Stimulated activated CD4-positive, alpha-beta T cell treated with anti-CD3 and anti-CD28 coated beads, Interleukin-12 subunit alpha, Interleukin-12 subunit beta, amount 100 ng/mL, for 4 hours (primary cell): ENCODE measurements at places on chromosomes 5 and 9.

GRCh38 chr5:172482156-172483020, 28.1 kb upstream of the SH3PXD2B start:
- DNase-seq: no peak

DNA sequence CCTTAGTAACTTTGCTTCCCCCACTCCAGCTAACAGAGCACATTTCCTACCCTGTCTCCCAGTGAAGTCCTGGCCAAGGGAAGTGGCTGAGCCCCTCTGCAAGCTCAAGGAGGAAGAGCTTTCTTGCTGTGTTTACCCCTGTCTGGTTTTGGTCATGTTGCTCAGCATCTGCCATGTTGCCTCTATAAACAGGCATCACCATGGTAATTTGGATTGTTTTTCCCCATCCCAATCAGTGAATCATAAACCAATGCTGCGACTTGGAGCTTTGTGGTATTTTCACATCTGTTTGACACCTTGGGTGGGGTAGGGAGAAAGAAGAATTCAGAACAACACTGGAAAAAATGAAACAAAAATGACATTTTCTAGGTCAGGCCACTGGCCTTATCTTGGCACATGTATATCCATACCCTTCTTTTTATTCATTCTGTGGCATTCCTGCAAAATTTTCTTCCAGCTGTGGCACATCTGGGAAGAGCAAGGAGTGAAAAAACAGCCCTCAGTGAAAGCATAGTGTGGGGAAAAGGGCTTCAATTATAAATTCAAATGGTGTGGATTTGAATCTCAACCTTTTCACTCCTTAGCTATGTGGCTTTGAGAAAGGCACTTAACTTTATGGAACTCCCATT, 42.5 kb downstream of the SLIT3 start:
- no peak for DNase-seq

GRCh38 chr5:172786736-172787462, 15.9 kb upstream of the DUSP1 start:
- no peak for DNase-seq

DNA sequence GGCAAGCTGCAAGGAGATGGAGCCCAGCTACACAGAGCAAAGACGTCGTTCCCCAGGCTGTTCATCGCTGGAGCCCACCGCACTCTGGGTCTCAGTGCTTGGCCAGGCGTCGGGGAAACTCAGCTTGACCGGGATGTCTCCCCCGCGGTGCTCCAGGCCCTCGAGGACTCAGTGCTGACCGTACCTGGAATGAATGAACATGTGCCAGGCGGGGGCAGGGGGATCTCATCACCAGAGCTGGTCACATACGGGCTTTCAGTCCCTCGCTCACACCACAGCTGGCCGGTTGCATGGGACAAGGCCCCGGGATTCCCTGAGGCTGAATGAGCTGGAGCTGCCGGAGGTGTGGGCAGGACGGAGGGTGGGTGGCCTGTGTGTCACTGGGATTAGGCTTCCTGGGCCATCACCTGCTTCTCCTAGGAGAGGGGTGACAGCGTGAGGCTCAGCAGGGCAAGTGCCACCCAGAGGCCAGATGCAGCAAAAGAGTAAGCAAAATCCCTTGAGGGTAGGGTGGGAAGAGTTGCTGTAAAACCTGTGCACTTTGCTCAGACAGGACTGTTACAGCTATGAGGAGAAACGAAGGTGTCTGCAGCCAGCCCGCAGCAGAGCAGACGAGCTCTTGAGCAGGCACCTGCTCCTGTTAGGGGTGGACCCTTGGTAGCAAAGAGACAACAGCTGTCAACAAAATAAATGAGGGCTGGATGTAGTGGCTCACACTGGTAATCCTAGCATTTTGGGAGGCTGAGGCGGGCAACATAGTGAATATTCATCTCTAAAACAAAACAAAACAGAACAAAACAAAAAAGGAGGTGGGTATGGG, 70.7 kb upstream of the RAPGEF1 start:
- no peak for DNase-seq

GRCh38 chr5:159120446-159120845, 20.7 kb upstream of the EBF1 start:
- DNase-seq: no peak

DNA sequence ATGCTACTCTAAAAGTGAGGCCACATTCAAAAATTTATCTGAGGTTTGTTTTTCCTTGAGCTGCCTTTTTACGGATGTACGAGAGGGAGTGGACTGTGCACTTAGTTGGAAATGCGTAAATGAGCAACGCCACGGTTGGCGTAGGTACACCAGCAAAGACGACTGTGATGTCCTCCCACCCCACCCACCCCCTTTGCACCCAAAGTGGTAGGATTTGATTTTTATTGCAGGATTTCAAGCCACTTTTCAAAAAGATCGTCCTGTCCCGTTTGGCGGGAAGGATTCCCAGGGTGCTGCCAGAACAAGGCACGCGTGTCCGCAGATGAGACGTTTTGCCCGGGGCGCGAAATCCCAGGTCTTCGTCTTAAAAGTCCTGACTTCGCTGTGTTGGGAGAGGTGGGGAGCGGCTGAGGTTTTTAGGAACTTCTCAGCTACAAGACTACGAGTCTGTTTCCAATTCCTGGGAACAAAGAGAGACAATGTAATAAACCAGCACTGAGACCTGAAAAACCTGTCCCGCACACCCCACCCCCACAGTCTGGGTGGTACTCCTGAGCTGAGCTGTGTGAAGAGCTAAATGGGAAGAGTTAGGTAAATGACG, 1.0 kb upstream of the TLE1 start:
- DNase-seq: no peak

- DNase-seq: no peak
These were observed 162.1 kb downstream of the CWC27 start for GRCh38 chr5:64930672-64931318.

DNA sequence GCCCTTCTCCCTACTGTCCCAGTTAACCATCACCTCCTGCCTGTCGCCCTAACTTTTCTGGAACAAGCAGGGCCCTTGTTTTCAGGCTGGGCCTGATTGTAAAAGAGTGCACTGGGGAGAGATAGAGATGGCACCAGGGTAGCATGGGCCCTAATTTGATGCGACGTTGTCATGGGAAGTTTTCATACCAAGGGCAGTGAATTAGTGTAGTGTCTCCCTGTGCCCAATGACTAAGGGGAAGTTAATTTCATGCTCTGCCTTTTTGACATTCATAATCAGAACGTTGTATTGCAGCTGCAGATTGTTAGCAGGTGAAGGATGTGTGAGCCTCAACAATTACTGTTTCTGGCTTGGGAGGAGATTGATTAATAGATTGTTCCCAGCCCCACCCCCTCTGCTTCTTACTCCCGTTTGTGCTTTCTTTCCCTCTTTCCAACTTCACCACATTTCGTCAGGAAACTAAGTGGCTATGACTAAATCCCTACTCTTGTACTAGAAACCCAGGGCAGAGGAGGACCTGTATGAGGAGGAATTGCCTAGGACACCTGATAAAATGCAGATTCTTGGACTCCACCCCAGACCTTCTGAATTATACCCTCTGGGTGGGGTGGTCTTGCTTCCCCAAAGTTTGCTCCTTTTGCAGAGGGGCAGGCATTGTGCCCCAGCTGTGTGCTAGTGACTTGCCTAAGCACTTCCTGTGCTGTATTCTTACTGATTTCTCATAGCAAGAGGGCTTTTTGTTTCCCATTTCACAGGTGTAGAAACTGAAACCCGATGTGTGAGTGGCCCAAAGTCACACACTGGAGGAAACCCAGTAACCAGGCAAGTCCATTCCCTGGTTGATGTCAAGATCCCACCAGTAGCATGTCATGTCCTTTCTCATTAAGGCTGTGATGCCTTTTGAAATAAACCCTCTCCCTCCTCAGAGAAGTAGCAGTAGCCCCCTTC, 56.3 kb downstream of the DAB2IP start:
- DNase-seq: no peak

DNA sequence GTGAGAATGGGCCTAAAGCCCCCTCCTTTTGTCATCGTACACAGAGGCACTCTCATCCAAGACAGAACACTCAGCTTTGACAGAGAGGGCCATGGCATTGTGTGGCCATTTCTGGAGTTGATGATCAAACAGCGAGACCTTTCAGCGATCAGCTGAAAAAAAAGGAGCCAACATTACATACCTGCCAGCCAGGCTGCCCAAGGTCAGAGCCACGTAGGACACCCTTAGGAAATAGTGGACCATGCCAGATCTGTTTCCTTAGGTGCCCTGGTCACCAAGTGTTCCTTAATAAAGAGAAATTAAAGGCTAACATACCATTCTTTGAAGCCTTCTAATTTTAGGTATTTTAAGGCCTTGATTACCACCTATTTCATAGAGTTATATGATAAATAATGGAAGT, 105.5 kb upstream of the PRLR start:
- no peak for DNase-seq

DNA sequence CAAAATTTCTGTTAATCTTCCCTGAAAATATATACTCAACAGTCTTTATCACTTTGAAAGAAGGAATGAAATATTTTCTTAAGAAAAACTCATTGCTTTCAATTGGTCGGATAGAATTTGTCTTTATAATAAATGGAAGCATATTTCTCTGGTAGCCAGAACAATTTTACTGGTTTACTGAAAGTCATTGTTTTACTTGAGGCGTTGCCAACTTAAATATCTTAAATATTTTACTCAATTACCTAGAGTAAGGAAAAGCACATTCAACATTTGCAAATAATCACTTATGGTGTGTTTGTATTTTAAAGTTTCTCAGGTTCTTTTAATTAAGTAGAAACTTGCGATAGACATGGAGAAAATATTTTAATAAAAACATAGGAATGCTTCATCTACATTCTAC, 1181.7 kb downstream of the EFNA5 start:
- no peak for DNase-seq

GRCh38 chr9:130144703-130145102, 27.5 kb upstream of the NCS1 start:
- no peak for DNase-seq

DNA sequence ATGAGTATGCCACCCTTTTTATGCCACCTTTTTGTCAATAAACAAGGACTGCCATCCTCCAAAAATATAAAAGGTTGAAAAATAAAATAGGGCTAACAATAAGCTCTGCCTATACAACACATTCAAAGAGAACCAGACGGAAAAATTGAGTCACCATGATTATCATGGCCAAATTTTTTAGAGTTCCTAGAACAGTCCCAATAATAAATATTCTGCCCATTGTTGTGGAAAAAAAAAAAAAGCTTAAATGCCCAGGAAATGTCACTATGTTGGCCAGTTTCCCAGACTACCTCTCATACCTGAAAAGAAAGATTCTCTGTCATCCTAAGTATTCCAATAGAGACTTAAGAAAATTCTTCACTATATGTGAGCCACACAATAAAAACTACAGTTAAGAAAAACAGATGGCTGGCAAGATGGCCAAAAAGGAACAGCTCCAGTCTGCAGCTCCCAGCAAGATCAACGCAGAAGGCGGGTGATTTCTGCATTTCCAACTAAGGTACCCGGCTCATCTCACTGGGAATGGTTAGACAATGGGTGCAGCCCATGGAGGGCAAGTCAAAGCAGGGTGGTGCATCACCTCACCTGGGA, 149.0 kb downstream of the TMEM161B start:
- DNase-seq: no peak

DNA sequence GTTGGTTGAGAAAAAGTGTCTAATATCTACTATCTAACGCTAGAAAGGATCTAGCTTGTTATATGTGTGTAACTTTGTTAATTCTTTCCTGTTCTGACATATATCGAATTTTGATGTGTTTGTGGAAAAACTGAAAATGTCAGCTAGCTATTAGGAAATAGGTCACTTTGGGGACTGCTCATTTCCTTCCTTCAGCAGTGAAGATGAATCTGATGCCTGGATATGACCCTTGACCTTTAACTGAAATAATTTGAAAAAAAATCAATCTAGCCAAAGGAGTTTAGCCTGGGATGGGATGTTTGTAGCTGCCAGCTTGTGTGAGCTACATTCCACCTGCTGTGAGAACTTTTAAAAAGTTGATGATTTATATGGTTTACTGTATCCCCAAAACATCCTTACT, 66.8 kb downstream of the CD180 start:
- DNase-seq: no peak

GRCh38 chr5:32539981-32540845, 45.1 kb upstream of the SUB1 start:
- no peak for DNase-seq

GRCh38 chr5:150599917-150600511, 40.4 kb upstream of the SYNPO start:
- DNase-seq: no peak

DNA sequence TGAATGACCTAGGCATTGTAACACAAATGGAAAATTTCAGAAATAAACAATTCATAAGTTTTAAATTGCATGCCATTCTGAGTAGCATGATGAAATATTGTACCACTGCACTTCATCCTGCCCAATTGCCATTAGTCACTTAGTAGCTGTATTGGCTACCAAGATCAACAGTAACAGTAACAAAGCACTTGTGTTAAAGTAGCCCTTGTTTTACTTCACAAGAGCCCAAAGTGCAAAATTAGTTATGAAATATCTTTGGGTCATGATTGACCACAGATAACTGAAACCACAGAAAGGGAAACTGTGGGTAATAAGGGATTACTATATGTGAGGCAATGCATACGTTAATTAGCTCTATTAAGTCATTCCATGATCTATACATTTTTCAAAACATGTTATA, 33.3 kb upstream of the RORB start:
- no peak for DNase-seq
